Naive thymus-derived CD8-positive, alpha-beta T cell (primary cell): ENCODE measurements at places on chromosomes 12 and 14.

- DNase-seq = no peak
Observed at GRCh38 chr12:46179693-46180452, 89.0 kb downstream of the SLC38A1 start.

GRCh38 chr14:92316937-92317336, 6.0 kb upstream of the SLC24A4 start:
- DNase-seq = no peak

- no peak for DNase-seq
Observed at GRCh38 chr12:29415111-29415510, 34.1 kb upstream of the ERGIC2 start.

- DNase-seq = no peak
Observed at GRCh38 chr12:42862055-42862454, 272.5 kb upstream of the PRICKLE1 start.

- DNase-seq = no peak
Observed at GRCh38 chr14:90671382-90672234, 144.6 kb downstream of the TTC7B start.

GRCh38 chr14:89890589-89890988, 63.9 kb downstream of the EFCAB11 start:
- DNase-seq = no peak

DNA sequence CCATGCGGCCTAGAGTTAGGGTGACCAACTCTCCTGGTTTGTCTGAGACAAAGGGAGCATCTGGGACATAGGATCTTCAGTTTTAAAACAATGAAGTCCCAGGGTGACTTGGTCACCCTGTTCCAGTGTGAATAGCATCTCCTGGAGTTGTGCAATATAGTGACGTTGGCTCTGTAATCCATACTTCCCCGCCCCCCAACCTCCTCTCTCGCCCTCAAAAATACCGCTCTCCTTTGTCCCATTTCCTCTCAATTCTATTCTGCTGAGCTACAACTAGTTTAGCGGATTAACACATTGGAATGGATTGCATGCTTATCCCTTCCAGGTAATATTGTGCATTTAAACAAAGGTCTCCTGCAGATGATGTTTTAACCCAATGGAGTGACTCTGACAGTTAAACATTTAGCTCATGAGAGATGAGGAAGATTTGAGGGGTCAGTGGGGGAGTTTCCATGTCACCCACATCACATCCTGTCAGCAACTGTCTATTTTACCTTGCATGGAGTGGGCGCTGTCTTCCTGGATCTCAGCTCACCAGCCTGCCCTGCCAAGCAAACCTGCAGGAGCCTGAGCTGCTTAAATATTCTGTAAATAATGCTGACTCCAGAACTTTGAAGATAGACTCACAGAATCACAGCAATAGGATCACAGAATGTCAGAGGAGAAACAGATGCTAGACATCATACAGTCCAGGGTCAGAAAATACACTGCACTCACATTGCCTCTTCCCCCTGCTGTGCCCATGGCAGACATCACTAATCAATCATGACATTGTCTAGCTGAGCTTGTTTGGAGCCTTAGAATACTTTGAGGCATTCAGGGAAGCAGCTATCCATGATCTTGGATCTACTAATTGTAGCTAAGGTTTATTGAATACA, 43.0 kb downstream of the MAP1LC3B2 start:
- no peak for DNase-seq

- no peak for DNase-seq
Observed at GRCh38 chr12:79645235-79645630, 45.5 kb downstream of the PAWR start.

DNA sequence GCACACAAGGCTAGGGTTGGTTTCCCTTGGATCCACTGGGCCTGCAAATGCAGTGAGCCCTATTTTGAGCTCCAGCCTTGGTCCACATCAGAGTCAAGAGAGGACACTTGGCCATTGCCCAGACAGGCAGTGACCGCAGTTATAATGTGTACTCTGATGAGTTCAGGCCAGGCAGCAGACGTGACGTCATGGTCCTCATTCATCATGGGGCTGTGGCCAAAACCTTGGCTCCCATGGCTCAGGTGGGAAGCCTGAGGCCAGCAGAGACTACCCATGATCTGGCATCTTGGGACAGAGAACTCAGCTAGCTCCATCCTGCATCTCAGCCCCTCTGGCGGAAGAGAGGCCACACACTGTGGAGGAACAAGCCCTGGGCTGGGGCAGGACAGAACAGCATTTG, 16.4 kb downstream of the TMEM63C start:
- DNase-seq = no peak

DNA sequence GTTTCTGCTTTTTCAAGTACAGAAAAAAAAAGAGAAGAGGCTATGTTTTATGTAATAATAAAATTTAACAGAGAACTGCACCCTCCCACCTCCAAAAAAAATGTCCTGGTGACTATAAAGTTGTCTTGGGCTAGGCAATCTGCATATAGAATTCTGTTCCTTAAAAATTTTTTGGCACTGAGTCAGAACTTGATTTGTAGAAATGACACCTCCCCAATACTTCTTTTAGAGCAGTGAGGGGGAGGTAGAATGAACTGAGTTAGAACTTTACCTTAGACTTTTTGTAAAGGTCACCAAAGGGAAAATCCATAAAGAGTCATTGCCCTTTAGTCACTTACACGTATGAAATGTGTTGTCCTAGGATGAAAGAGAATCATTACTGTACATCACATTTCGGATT, 80.0 kb downstream of the BTG1 start:
- no peak for DNase-seq
